ENCODE measurements at places on chromosomes 4 and X.

GRCh38 chr4:41935652-41936021, 408 bp downstream of the TMEM33 start:
- DNase-seq, result peak; percentile 23

DNA sequence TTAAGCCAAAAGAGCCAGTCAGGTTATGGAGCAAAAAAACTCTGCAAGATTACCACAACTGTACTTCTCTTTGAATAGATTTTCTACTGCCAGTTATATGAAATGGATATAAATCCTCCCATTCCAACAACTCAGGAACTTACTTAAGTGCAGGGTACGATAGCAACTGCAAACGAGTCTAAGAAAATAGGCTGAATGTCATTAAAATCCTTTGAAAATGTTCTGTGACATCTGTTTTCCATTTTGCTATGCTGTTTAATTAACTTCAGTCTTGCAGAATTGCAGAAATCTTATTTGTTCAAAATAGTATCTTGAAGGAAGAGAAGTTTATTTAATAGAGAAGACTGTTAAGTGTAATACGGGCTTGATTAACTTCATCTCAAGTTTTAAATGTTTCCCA, 243.8 kb downstream of the PALLD start:
- no peak for DNase-seq

DNA sequence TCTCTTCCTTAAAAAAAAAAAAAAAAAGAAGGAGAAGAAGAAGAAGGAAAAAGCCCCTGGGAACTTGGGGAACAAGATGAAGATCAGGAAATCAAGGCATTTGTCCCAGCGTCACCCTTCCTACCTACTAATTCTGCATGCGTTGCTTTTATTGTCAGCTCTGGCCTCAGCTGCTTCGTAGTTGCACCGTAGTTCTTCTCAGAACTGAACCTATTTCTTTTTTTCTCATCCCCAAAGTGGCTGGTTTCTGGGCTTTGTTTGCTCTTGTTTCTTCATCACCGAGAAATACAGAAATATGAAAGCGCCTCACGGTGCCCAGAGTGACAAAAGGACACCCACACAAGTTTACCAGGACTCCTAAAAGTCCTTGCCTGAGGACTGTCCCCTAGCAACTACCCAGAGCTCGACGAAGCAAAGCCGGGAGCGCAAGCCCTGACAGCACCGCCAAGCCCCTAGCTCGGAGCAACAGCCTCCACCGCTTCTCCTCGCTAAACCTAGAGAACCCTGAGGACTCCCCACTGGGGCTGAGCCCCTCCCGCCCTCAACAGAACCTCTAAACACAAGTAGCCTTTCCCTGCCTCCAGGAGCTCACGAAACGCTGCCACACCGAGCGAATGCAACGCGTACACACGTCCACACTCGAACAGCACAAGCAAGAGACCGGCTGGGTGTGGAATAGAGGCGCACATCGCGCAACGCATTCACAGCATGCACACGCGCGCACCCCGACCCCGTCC, 710 bp downstream of the PRKG2 start:
- peak; percentile 13 for DNase-seq

GRCh38 chr4:89416960-89417359, 109.4 kb upstream of the GPRIN3 start:
- no peak for DNase-seq

DNA sequence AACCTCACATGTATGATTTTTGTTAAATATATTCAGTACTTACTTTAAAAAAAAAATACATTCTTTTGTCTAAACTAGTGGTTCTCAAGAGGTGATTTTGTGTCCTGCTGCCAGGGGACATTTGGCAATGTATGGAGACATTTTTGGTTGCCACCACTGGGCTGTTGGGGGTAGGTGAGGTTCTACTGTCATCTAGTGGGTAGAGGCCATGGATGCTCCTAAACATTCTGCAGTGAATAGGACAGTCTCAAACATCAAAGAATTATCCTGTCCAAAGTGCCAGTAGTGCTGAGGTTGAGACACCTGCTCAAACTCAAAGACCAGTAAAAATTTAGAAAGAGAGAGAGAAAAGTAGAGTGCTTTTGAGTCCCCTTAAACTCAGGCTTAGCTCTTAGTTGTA, 32.9 kb upstream of the PGM2 start:
- DNase-seq, result peak; percentile 26

DNA sequence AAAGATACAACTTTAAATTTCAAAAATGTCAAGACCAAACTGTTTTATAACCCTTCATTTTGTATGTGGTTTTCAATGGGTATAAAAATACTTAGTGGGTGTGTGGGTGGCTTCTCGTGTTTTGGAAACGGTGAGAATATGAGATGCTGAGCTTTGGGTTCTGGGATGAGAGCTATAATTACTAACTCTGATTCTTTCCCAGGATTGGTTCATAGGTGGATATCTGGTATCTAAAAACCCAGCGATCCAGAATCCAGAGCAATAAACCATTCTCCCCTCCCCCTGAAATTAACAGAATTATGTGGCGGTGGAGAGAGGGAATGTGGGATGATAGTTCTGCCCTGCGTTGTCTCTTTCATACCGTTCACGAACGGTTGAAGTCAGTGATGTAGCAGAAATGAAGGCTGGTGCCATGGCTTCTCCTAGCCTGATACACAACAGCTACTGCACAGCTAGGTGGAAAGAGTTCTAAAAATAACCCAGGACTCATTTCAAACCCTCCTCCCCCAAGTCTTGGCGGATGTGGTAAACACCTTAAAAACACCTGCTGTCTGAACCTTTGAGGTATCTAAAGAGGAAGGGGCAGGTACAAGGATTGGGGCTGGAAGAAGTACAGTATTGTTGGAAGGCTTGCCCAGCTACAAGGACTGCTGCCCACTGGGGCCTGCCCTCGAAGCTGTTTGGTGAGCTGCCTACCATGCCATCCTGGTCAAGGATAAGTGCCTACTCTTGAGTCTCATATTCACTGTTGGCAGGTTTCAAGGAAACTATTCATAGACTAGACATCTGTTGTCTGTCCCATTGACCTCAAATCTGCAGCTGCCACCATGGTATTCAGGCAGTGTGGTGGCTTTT, 44.5 kb downstream of the SEPTIN11 start:
- no peak for DNase-seq

- peak; percentile 33 for DNase-seq
These were observed 9.8 kb downstream of the SPP1 start for GRCh38 chr4:87985097-87985886.

DNA sequence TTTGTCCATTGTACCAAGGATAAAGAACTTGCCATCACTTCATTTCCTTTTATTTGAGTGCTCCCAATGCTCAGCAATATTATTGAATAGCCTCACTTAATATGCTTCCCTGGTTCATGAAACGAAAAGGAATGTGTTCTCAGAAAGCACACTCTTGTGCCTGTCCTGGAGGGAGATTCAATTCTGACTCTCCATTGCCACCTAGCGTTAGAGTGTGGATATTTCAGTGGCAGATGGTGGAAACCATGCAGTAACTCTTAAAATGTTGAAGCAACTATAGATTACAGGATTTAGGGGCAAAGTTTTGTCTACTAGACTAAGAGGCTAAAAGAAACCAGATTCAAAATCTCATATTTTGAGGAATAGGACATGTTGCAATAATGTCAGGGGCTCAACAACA, 36.0 kb downstream of the GAB3 start:
- DNase-seq, result peak; percentile 41

DNA sequence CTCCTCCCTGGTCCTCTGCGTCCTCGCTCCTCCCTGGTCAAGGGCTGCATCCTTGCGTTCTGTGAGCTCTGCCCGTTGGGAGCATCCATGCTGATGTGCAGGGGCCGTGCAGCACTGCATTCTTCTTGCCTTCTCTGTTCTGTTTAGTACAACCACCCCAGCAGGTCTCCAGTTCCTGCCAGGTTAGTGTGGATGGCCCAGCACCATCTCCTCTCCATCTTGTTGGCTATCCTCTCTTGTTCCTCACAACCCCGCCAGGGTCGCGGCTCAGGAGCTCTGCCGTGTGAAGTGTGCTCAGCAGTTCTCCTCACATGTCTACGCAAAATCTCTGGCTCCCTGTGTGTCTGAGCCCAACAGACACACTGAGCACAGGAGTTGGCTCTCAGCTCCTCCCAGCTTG, 10.4 kb upstream of the MAEA start:
- no peak for DNase-seq

- DNase-seq, result no peak
These were observed 12.7 kb downstream of the DRP2 start for GRCh38 chrX:101232316-101232715.

DNA sequence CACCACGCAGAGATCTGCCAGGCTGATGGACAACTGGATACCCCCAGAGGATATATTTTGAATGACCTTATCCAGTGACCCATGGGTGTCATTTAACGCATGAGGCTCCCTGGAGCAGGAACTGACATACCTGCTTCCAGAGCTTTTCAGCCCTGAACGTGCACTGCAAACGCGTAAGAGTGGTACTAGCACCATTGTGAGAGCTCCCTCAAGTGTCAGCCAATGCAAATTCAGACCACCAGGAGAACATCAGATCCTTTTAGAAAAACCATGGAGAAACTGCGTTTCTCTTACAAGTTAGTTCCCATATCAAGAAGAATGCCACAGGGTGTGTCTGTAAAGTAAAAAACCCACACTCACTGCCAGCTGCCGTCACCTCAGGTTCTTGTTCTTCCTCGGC, 7.3 kb downstream of the TREX2 start:
- DNase-seq, result no peak

DNA sequence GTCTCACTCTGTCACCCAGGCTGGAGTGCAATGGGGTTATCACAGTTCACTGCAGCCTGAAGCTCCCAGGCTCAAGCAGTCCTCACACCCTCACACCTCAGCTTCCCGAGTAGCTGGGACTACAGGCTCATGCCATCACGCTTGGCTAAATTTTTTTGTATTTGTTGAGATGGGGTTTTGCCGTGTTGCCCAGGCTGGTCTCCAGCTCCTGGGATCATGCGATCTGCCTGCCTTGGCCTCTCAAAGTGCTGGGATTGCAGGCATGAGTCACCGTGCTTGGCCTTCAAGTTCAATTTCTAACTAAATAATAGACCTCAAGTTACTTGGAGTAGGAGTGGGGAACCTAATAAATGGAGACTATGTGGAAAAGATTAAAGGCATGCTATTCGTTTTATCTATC, 48.9 kb downstream of the MND1 start:
- no peak for DNase-seq

- DNase-seq, result no peak
These were observed 5.8 kb upstream of the EBP start for GRCh38 chrX:48515842-48516241.

- DNase-seq, result no peak
These were observed 115.8 kb downstream of the AFF1 start for GRCh38 chr4:87050596-87050995.

DNA sequence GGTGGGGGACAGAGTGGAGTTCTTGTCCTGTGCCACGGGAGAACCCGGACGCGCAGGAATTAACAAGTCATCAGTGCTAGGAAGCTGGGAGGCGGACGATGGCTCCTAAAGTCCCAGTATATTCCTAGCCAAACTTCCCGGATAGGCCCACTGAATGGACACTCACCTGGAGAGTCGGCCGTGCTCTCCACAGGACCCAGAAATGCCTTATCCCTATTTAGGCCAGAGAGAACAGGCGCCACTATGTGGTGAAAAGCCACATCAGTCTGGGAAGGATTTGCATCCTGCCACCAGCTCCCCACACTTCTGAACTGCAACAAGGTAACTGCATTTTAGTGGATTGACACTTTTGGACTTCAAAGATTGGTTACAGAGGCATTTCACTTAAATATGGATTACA, 1.1 kb downstream of the CFAP299 start:
- peak; percentile 44 for DNase-seq

GRCh38 chrX:41334363-41335197, 618 bp downstream of the DDX3X start:
- peak; percentile 69 for DNase-seq

DNA sequence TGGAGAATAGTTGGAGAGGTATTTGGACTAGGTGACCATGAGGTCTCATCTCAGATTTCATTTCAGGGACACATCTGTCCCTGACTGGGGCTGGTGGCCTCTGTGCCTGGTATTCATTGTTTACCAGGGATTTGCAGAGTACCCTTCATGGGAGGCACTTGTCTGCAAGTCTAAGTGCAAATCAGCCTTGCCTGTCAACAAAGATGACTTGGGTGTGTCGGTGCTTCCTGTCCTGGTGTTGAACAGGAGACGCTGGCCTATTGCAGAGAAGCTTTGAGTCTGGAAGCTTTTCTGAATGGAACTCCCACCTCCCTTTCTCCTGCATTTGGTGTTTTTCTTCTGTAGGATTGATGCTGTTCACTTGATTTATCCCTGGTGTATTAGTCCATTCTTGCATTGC, 104.1 kb downstream of the TNIP2 start:
- DNase-seq, result no peak

- no peak for DNase-seq
These were observed 30.9 kb downstream of the FAM9C start for GRCh38 chrX:13013363-13014110.

DNA sequence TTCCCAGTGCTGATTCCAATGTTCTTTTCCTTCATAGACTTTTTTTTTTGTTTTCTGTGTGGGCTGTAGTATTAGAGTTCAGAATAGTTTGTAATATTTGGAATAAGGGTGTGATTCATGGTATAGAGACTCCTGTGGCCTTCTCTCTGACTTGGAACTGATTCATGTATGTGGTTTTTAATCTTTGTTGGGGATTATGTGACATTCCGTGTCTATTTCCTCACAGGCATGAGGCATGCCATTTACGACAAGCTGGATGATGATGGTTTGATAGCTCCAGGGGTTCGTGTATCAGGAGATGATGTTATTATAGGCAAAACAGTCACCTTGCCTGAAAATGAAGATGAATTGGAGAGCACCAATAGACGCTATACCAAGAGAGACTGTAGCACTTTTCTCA, 44.4 kb downstream of the POLR2B start:
- DNase-seq, result peak; percentile 45

GRCh38 chr4:76011700-76012387, 4.5 kb upstream of the CXCL9 start:
- peak; percentile 34 for DNase-seq

DNA sequence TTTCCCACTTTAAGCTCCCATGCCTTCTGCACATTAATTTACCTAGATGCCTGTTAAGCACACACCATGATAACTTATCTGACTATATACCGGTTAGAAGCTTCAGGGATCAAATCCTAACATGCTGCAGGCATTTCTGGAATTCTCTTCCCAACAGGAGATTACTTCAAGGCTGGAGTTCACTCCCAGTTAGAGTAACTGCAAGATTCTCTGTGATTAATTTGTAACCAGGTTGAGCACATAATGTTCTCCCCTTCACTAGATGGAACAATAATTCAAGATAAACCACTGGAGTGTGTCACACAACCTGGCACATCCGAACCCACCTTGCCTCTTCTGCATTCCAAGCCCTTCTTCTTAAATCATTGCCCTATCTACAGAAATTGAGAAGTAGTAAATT, 11.8 kb upstream of the UGT2A3 start:
- no peak for DNase-seq

DNA sequence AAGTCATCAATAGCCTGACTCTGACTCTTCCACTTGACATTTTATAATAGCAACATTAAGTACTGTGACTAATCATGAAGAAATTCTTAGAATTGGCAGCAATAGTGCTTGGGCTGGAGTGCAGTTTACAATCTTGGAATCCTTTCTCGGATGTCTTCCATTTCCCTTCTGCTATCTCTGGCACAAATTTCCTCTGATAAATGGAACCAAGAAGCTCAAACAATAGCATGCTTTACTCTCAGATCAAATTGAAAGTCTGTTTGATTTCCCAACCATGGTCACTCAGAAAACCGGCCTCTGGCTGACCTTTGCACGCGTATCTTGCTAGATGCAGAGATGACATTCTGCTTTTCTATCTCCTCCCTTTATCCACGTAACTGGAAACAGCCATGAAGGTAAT, 99.0 kb upstream of the SPANXC start:
- peak; percentile 40 for DNase-seq

GRCh38 chr4:146442801-146443200, 78.9 kb downstream of the SLC10A7 start:
- DNase-seq, result peak; percentile 25

- DNase-seq, result no peak
These were observed 52.4 kb downstream of the PHOX2B start for GRCh38 chr4:41696131-41696530.

Data from RWPE1 (cell line).